ENCODE measurements at places on chromosomes 4 and X.
A peak's percentile ranks its signal among the peaks of the same experiment; 100 is the strongest.

DNA sequence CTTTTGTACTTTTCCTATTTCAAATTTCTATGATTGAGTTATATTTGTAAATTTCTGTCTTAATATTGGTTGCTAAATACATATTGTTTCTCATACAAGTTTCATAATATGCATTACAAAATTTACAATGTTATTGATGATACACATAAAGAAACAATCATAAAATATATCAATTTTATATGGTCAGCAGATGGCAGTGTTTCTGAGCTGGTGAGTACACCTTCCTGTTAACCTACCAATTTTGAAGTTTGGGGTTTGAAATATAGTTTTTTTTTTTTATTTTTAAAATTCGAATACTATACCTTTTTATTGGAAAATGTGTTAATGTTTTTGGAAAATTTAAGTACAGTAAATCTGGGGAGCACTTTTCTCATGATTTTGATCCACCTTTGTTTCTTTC is 1953.1 kb upstream of the ADGRL3 start:
- no peak for DNase-seq

GRCh38 chr4:174218127-174218790 is 65.2 kb downstream of the FBXO8 start:
- DNase-seq = no peak

- no peak for DNase-seq
Measured at GRCh38 chr4:139668658-139669201, 3.1 kb downstream of the MGST2 start.

DNA sequence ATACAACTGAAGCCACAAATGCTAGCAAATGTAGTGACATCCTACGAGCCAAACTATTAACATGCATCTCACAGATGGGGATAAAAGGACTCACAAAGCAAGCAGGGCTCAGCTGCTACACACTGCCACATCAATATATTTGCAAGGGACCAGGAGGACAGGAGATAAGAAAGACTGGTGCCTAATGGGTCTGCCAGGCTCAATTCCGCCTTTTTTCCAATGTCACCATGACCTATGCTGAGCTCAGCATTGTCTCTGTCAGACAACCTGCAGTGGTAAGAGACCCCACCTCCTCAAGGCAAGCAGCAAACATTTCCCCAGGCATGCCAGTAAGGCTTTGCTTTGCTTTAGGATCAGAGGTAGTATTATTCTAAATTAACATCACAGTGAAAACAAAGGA is 435 bp downstream of the DCX start:
- DNase-seq = no peak

- no peak for DNase-seq
Measured at GRCh38 chrX:2464677-2465166, 36.1 kb downstream of the DHRSX start.

- DNase-seq = no peak
Measured at GRCh38 chrX:49162620-49163019, at the start of gene MAGIX. Gene MAGIX, plus strand, starts transcription at chrX:49162758. Its CDS starts 132 bp downstream, at chrX:49162890.

DNA sequence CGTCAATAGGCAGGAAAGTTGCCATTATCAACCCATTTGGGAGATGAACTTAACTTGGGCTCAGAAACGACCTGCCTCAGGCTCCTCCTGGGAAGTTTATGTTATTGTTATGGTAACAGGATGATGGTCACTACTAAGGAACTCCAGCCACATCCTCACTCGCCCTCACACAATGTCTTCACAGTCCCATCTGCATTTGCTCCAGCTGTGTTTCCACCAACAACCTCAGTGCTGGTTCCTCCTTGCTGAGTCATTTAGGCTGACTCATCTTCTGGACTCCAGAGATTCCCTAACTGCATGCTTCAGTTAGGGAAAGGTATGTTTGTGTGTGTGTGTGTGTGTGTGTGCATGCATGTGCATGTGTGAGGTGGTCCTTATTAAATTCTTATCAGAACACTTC is 293.4 kb upstream of the BOD1L1 start:
- DNase-seq = no peak

DNA sequence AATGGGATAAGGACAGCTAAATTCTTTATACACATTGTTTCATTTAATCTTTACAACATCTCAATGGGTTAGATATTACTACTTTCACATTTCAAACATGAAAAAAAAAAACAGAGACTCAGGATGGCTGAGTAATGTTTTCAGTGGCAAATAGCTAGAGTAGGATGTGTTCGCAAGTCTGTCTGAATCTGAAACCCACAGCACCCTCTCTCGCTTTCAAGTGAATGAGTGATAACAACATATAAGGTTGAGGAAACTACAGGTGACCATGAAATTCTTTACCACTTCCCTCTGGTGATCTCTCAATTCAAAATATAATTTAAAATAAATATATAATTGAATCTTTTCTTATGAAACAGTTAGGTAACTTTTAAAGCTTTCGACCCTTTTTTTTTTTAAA is 162.6 kb downstream of the PRR32 start:
- no peak for DNase-seq

GRCh38 chr4:148288448-148288847 is 153.8 kb downstream of the NR3C2 start:
- no peak for DNase-seq

DNA sequence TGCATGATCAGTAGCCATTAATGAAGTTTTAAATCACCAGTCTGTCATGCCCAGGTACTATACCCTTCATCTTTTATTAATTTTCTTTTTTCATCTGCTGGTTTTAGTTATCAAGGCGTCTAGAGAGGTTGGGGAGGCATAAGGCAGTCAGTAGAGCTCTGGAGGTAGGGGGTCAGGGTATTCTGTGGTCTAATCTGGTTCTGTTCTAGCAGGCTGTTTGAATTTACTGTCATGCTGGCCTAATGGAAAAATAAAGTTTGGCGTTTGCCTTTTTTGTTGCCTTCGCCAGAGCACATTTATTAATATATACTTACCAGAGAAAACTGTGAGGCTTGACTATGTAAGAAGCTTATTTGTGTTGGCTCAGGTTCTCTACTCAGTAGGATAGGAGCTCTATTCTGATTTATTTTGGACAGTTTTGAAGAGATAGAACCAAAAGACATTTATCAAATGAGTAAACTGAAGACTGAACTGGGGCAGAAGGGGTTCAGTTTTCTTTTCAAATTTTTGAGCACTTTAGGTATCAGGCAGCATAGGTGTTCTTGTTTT is 46.9 kb downstream of the TMEM131L start:
- no peak for DNase-seq

- peak; percentile 65 for DNase-seq
Measured at GRCh38 chrX:13000301-13000811, 25.4 kb downstream of the TMSB4X start.

Data from aorta (tissue), 5 donors.